ENCODE measurements at places on chromosomes 5 and 9.
A peak's percentile ranks its signal among the peaks of the same experiment; 100 is the strongest.

DNA sequence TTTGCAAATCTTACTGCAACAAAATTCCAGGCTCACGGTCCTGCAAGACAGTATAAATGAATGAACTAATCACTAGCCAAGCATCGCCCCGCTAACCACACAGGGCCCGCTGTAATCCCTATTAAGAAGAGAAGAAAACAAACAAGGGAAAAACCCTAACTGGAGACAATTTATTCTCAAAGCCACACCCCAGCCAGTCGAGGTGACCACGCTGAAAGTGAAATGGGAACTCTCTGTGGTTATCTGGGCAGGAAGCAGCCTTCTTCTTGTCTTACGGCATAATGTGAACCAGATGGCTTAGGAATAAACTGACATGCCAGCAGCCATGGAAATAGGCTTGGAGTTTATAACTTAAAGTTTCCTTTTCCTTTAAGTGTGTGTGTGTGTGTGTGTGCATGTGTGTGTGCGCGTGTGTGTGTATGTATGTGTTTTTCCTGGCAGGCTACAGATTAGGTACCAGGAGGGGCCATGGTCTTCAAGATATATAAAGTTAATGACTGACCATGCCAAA lies 120.2 kb downstream of the SEMA6A start:
- DNase-seq: no peak

DNA sequence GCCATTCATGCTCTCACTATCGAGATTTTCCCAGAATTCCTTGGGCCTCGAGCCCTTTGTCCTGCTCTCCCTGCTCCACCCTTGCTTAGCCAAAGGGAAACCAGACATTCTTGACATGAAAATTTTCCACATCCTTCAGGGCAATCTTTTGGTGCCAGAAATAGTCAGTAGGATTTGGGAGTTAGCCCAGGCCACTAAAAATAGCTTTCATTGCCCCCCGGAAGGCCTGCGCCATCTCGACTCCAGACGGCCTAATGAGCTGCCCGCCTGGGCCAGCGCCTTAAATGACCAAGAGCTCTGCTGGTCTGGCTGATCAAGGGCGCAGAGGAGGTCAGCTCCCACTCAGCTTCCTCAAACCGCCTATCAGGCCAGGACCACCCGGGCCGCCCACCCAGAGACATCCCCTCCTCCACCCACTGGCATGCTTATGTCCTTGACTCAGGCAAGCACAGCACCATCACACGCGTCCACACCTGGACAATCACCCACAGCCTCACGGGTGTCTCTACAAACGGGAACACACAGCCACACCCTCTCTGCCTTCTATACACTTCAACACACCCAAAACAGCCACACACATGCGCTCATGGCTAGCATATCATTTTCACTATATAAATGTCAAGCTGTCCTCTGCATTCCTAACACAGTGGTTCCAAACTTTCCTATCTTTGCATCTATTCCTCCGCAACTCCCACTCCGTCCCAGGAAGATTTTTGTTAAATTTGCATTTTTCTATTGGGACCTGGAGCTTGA lies 20.9 kb downstream of the DUSP1 start:
- DNase-seq: no peak

DNA sequence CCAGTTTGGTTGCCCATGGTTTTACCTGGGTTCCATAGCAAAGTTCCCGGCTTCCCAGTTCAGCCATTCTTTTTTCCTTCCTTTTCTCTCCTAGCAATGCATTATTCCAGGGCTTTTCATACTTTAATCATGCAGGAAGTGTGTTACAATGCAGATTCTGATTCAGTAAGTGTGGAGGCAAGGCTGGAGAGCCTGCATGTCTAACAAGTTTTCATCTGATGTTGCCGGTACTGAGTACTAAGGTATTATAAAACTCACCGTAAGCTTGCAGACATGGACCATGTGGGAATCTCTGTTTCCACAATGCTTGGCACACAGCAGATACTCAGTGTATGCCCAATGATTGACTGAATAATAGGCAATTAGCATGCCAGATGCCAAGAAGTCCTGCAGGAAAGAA lies 102.9 kb upstream of the SHB start:
- no peak for DNase-seq

- no peak for DNase-seq
These were observed 26.7 kb upstream of the ERCC6L2 start for GRCh38 chr9:95848764-95849163.

GRCh38 chr9:101399643-101399970 lies 956 bp downstream of the ZNF189 start:
- DNase-seq: no peak

GRCh38 chr5:160209917-160210316 lies 19.4 kb upstream of the FABP6 start:
- no peak for DNase-seq

DNA sequence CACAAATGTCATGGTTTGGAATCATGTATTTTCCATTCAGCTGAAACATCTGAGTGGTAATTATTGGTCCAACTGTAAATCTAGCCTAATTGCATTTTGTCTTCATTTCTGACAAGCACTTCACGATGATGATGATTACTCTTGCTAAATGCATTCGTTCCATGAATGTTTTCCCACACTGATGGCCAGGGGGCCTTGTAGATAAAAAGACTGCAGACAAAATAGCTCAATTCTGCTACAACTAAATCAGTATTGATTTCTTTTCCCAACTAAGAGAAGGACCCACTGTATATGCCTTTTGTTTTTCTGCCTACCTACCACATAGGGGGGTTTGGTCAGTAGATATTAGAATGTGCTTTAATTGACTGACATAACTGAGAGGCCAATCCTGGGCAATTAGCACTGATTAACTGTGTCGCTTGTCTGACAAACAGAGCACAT lies 1351.3 kb upstream of the NUDT12 start:
- DNase-seq: no peak

- no peak for DNase-seq
These were observed 2.7 kb upstream of the MTMR12 start for GRCh38 chr5:32315221-32316014.

DNA sequence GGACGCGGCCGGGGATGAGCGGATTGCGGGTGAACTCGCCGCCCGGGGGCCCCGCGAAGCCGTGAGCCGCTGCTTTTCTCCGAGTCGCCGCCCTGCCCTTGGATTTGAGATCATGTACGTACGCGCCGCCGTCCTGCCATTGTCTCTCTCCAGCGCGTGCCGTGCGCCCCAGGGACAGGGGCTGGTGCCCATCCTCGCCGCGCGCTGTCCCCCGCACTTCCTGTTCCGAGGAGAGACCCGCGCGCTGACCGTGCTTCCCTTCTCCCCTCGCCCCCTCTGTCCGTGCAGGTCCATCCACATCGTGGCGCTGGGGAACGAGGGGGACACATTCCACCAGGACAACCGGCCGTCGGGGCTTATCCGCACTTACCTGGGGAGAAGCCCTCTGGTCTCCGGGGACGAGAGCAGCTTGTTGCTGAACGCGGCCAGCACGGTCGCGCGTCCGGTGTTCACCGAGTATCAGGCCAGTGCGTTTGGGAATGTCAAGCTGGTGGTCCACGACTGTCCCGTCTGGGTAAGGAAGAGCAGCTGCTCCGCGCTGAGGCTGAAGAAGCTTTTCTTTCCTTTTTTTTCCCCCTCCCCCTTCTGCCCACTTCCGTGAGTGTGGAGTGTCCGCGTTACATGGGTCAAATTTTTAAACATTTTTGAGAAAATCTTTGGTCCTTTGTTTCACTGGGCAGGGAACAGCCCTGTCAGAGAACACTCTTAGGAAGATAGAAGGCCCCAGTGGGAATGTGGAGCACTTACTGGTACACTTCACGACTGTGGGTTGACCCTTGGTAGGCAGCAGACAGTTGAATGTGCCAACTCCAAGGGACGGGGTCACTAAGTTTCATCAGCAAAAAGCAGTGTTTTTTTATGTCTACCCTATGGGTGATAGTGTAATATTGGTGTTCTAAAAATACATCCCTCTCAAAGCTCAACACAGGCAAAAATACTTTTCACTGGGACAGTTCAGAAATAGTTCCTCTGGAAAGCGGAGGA lies 727 bp downstream of the RHOBTB3 start:
- DNase-seq: peak; percentile 38

DNA sequence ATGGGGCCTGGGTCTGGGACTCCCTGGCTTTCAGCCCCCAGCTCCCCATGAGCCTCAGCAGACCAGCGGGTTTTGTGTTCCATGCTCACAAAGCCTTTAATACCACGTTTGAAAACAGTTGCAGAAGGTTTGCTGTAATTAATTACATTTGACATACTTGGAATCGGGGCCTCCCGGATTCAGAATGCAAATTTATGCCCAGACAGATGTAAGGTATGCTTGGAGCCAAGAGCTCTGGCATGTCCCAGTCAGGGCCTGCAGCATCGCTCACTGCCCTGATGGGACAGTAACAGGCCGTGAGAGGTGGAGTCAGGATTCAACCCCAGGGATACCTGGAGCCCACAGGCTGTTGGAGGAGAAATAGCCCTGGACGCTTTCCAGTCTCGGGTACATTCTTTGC lies 12.2 kb downstream of the ZNF618 start:
- no peak for DNase-seq

DNA sequence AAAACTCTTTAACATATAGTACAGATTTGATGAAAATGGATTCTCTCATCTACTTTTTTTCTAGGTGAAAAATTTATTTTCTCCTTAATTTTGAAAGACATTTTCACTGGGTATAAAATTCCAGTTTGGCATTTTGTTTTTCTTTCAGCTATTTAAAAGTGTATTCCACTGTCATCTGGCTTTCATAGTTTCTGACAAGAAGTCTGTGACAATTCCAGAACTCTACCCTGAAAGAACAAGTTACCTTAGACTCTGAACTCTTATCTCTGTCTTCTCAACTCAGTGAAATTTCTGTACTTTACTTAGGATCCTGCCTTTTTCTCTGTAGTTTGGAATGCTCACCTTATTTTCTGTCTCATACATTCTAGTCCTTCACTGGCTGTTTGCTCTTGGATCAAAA lies 161.7 kb downstream of the RANBP17 start:
- DNase-seq: no peak

- no peak for DNase-seq
These were observed 11.5 kb downstream of the PDLIM4 start for GRCh38 chr5:132268769-132269551.

GRCh38 chr9:14243514-14244042 lies 70.4 kb downstream of the NFIB start:
- no peak for DNase-seq

GRCh38 chr5:134394932-134395331 lies 16.7 kb downstream of the CDKN2AIPNL start:
- DNase-seq: no peak

- DNase-seq: no peak
These were observed 86.1 kb downstream of the GPR21 start for GRCh38 chr9:123119566-123119965.

- no peak for DNase-seq
These were observed 51.3 kb downstream of the SNX24 start for GRCh38 chr5:122896598-122897282.

DNA sequence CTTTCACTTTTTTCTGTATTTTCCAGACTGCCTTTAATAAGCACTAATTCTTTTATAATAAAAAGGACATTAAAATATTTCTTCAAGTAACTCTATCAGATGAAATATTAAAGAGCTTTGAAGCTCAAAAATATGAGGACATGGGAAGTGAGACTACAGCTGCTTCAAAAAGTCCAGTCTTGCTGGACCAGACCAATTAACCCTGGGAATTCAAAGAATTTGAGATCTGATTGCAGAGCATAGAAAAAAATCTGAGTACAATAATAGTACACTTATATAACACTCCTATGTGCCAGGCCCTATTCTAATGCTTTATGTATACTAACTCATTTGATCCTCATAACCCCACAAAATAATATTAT lies 9.8 kb downstream of the TMEM245 start:
- DNase-seq: no peak

DNA sequence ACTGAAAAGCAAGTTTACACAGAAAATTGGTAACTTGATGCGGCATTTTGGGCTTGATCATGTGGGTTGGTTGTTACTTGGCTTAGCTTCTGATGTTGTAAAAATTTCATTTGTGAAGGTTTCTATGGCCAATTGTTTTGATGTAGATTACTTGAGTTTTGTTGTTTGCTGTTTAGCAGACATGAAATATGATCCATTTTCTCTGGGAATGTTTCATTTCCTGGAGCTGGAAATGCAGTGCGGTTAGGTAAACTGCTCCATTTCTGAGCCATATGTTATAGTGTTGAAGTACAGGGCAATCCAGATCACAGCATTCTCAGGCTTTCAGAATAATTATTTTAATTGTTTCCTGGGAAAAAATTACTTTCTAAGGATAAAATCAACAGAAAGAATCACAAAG lies 396.9 kb downstream of the ENC1 start:
- no peak for DNase-seq

DNA sequence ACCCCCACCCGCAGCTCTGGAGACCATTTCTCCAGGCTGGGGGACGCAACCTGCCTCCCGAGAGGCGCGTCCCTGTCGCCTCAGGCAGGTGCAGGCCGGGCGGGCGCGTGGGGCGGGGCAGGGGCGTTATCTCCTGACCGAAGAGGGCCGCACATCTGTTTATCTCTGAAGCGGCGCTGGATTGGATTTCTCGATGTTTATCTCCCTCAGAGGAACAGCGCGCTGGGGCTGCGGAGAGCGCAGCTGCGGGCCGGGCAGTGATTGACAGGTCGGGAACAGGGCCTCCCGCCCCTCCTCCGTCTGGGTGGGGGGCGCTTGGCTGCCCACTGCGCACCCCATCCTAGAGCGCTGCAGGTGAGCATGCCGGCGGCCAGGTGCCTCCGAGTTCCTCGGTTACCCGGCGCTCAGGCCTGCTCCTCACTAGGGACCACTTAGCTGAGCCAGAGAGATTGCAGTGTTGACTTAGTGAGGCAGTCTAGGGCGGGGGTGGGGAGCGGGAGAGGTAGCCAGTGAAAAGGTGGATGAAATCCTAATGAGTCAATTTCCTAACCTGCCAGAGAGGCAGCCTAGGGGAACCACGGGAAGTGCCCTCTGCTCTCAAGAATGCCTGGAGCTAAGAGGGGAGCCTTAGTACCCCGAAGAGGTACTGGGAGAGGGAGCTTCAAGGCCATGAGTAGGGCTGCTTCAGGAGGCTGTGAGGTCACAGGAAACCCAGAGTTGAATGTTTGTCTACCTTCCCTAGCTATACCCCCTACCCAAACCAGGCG lies 39.6 kb upstream of the TIFAB start:
- no peak for DNase-seq

- DNase-seq: no peak
These were observed 114.1 kb upstream of the RIOK2 start for GRCh38 chr5:97297063-97297703.

DNA sequence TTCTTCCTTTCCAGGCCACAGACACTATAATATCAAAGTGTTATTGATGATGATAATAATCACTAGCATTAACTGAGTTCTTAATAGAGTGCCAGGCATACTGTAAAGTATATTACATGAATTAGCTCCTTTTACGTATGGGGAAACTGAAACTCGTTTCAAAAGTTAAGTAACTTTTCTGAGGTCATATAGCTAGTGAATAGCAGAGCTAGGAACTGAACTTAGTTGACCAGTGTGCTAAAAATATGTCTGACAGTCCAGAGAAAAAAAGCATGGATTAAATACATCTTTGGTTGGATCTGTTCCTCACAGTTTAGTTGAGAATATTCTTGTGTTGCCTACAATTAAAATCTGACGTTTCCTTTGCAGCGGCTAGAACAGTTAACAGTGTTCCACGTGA lies 18.4 kb upstream of the CATSPER3 start:
- DNase-seq: no peak

- DNase-seq: no peak
These were observed 1068.5 kb upstream of the CDH10 start for GRCh38 chr5:25713259-25713658.

- DNase-seq: no peak
These were observed 48.8 kb downstream of the SH3GL2 start for GRCh38 chr9:17627641-17628040.

GRCh38 chr9:91958174-91958573 lies 8.1 kb upstream of the ROR2 start:
- DNase-seq: no peak
